Hematopoietic multipotent progenitor cell treated with erythropoietin and hydrocortisone succinate and interleukin-3 and kit ligand, for 8 days (in vitro differentiated cells): ENCODE measurements at places on chromosomes 11 and 22.

- DNase-seq, result no peak
Measured at GRCh38 chr11:57804466-57804865, 42.9 kb downstream of the CTNND1 start.

- no peak for DNase-seq
Measured at GRCh38 chr11:111947143-111947542, 10.0 kb downstream of the DIXDC1 start.

DNA sequence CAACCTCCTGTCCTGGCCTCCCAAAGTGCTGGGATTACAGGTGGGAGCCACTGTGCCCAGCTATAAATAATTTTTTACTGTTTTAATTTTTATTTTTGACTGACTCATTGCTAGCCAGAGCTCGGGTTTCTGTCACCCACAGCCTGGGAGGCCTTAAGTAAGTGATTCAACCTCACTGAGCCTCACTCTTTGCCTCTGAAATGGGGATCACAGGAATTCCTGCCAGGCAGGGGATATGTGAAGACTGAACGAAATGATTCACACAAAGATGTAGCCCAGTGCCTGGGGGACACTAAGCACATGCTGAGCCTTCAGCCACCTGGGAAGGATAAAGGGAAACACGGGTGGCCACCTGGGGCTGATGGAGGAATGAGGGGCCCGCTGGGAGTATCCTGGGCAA is 3.8 kb upstream of the LRRC74B start:
- no peak for DNase-seq

GRCh38 chr11:46249103-46249937 is 28.1 kb upstream of the CREB3L1 start:
- peak; percentile 86 for DNase-seq

DNA sequence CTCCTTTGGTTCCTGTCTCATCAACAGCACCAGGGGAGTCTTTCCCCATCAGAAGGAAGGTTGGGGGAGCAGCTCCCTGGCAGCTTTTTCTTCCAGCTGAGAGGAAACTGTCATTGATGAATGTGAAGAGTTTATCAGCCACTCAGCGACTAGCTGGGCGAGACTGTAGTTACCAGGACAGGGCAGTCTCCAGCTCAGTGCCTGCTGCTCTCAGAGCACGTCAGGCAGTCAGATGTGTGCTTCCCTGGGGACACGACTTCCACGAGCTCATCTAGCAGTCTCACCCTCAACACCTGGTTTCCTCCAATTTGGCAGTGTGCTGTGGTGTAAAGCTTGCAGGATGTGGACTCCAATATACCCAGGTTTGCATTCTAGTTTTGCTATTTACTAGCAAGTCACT is 12.5 kb upstream of the C1QTNF4 start:
- no peak for DNase-seq

DNA sequence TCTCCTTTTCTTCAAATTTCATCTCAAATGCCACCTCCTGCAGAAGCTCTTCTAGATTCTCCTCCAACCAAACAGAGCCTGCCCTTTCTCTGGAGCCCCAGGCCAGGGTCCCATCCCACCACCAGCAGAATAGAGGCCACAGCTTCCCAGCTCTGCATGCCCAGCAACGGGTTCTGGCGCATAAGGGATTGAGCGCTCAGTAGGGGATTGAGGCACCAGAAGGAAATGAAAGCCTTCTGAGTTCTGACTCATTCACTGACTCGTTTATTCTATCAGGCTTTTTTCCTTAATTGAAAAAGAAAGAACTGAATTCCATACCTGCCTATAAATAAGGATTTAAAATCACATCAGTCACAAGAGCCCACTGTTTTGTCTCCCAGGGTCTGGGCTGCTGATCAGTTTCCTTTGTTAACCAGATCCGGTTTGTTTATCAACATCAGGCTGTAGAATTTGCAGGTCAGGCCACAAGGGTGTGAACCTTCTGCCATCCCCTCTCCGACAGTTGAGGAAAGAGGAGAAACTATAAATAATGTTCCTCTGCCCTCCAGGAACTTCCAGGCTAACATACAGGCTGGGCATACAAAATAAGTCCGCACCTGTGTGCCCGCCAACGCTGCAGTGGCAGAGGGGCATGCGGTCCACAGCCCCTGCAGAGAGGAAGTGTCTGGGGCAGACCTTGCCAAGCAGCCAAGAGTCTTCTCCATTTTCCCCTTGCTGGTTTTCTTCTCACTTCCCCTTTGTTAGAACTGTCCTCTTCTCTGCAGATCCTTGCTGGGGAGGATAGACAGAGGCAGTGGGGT is 63.5 kb upstream of the PRDM11 start:
- DNase-seq, result no peak

DNA sequence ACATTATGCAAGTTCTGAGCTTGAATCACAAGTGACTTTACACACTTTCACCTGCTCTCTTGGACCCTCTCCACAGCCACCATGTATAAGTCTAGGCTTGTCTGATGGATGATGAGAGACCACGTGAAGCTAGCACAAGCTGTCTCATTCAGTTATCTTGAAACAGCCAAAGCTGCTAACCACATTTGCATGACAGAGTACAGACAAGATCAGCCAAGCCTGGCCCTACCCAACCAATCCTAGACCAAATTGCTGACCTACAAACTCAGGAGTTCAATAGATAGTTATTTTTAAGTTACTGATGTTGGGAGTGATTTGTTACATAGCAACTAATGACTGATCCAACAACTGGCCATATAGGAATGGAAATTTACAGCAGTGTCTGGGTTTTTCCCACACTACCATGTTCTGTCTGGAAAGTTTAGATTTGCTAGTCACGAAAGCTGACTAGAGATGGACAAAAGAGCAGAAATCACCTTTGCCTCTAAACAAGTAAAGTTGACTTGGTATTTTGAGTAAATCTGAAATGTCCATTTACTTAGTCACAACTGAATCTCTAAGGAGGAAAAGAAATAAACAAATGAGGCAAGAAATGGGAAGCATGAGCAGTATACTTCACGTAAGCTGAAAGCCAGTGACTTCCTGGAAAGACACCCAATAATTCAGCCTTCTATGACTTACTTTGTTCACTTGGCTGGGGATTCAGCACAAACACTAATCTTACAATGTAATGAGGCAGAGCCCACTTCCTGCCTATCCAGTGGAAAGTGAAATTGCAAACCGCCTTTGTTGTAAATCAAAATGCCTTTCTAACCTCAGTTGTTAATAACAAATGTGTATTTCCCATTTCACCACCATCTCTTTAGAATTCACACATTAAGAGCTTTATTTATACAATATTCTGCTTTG is 101.7 kb downstream of the FAM181B start:
- no peak for DNase-seq

DNA sequence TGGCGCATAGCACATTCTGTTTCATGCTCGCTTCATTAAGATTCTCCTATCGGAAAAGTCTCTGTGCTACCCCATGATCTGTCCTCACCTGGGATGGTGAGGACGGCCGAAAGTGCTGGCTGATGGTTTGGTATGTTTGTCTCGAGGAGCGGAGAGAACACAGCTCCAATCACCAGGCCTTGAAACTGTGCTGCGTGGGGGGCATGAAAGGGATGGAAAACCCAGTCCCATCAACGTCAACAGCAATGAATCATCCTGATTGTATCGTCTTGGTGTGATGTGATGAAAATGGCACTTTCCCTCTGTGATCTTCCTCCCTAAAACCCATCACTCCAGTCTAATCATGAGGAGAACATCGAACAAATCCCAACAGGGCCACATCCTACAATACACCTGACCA is 8.4 kb downstream of the FXYD6 start:
- DNase-seq, result no peak

DNA sequence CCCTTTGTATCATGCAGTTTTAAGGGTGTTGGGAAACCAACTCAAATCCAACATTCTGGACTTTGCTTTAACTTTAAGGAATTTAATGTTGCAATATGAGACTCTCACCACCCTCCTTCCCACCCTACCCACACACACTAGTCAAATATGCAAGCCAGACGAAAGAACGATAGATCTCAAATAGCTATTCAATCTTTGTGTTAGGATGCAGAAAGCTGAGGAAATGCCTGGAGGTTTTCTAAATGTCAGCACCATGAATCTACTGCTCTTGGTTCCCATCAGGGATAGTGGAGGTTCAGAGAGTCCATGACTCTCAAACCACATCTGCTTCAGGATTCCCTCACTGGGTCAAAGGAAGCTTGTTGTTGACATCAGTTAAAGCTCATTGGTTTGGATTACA is 33.7 kb downstream of the EXPH5 start:
- no peak for DNase-seq

DNA sequence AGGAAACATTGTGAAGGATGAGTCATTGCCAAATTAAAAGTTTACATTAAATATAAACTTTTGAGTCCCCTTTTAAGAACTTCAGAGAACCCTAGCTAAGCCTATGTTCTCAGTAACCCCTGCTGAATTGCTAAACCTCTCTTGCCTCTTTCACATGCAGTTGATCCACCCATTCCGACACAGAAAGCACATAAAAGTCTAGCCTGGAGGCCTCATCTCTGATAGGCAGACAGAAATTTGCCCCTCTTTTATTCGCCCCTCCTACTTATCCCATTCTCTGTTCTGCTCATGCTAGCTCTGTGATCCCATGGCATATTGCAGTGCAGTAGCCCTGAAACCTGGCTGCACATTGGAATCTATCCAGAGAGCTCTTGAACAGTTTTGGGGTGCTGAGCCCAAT is 58.2 kb upstream of the PDE3B start:
- no peak for DNase-seq

GRCh38 chr22:22168190-22168940 is 76.2 kb upstream of the VPREB1 start:
- DNase-seq, result peak; percentile 12

- DNase-seq, result no peak
Measured at GRCh38 chr22:24516301-24516737, 21.2 kb downstream of the UPB1 start.

DNA sequence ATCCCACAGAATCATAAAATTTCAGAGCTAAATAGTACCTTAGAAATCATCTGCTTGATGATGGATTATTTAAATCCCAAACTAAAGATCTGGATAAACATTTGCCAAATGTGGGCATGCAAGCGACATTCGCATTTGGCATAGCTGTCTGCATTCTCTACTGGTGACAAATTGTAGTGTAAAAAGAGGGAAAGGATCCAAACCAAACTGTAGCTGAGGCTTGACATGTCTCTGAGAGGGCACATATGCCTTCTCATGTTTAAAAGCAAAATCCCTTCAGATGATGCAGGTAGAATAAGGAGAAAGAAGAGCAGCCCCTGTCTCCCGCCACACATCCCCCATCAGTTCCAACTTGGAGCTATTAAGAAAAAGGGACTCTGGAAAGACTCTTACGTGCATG is 257.5 kb upstream of the MTNR1B start:
- no peak for DNase-seq

GRCh38 chr11:67697846-67698245 is 23.4 kb upstream of the ALDH3B2 start:
- no peak for DNase-seq

- DNase-seq, result no peak
Measured at GRCh38 chr11:77515483-77515882, 41.6 kb upstream of the PAK1 start.

DNA sequence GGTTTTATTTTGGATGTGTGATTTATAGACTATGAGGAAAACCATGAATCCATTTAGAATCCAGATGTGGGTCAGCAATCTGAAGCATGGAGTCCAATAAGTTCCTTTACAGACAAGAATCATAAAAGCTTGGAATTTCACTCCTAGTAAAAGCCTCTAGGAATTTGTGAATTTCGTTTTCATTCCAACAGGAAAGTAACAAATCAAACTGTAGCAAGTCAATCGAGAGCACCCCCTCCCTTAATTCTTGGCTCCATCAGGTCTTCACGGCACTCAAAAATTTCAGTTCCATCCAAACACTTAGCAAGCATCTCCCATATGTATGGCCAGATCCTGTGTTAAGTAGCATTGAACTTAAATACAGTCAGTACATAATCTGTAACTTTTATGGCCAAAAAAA is 143.6 kb upstream of the POU2AF2 start:
- DNase-seq, result no peak

GRCh38 chr11:94181943-94182342 is 53.3 kb downstream of the PANX1 start:
- no peak for DNase-seq

DNA sequence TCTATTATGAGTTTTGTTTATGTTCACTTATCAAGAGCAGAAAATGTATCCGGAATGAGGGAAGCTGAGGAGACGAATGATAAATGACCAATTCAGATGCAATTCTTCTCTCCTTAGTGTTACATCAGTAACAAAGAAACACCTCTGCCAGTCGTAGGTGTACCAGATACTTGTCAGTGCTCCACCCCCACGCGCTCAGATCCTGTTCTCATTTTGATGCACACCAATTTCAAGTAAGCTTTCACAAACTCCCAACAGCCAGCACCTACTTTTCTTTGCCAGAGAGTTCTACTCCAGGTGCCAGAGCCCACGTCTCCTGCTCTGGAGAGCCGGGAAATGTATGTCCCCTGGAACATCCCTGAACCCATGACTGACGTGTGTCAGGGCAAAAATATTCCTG is 43.7 kb downstream of the OR8B12 start:
- no peak for DNase-seq

DNA sequence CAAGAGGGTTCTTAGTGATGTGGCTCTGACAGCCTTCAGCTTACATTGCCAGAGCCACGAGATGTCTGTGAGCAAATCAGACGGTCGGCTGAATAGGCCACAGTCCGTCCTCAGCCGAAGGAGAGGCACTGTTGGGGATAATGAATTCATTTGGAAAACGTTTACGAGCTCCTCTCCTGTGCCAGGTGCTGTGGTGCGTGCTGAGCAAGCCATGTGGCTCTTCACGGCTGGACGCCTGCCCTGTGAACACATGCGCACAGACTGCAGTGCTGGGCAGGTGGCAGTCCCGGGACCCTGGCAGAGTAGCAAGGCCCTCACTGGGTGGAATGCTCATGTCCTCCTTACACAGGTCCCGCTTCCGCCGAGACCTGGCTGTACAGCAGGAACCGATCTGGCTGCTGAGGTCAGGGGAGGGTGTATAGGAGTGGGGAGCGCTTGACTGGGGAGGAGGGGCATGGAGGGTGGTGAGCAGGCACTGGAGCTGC is 6.8 kb downstream of the TBC1D22A start:
- DNase-seq, result no peak

DNA sequence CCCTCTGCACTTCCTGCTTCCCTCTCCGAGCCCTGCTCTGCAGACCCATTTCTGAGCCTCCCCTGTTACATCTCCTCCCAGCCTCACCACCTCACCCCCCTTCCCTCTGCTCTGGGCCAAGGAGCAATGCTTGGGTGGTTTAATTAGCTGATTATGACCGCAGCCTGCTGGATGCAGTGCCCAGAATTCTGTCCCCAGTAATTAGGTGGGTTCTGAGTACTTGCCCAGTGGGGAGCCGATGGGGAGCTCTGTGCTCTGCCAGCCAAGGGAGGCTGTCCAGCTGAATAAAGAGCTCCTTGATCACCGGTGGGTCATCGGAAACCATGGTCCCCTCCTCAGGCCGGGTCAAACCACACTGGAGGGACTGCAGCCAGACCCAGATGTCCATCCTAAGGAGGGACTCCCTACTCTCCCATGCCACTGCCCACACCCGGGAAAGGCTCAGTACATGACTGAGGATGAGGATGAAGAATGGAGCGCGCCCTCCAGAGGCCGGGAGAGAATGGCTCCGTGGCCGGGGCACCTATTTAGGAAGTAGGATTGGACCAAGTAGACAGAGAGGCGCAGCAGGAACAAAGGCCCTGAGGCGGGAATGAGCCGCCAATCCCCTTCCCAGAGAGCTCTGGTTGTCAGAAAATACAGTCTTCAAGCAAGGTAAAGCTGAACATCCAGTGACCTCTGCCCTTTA is 9.1 kb downstream of the ARRB1 start:
- DNase-seq, result no peak

- no peak for DNase-seq
Measured at GRCh38 chr11:131544591-131544990, 174.2 kb downstream of the NTM start.
